ENCODE measurements at places on chromosomes 6 and 20.

- no peak for DNase-seq
These were observed 45.1 kb downstream of the TRERF1 start for GRCh38 chr6:42406306-42407280.

GRCh38 chr20:63811491-63811875, 19.6 kb downstream of the ZBTB46 start:
- no peak for DNase-seq

DNA sequence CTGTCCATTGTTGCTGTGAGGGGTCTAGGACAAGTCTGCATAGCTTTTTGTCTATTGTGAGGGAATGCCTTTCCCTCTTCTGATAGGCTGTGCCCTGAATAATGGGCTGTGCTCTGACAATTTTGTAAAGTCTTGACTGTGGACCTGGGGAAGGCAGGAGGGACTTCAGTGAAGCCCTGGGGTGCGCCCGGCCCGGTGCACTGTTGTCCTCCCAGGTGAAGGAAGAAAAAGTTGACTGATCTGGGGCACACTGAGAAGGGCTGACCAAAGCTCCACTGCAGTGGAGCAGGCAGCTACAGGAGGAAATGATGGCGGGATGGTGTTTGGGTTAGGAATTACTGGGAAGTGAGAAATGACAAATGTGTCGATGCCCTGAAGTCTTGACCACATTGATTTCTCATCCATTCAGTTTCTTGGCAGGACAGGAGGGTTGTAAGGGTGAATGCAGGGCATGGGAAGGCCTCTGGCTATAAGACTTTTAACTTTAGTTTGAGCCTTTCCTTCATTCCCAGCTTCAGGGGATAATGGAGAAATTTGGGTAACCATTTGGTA, 224.0 kb upstream of the CST7 start:
- no peak for DNase-seq

DNA sequence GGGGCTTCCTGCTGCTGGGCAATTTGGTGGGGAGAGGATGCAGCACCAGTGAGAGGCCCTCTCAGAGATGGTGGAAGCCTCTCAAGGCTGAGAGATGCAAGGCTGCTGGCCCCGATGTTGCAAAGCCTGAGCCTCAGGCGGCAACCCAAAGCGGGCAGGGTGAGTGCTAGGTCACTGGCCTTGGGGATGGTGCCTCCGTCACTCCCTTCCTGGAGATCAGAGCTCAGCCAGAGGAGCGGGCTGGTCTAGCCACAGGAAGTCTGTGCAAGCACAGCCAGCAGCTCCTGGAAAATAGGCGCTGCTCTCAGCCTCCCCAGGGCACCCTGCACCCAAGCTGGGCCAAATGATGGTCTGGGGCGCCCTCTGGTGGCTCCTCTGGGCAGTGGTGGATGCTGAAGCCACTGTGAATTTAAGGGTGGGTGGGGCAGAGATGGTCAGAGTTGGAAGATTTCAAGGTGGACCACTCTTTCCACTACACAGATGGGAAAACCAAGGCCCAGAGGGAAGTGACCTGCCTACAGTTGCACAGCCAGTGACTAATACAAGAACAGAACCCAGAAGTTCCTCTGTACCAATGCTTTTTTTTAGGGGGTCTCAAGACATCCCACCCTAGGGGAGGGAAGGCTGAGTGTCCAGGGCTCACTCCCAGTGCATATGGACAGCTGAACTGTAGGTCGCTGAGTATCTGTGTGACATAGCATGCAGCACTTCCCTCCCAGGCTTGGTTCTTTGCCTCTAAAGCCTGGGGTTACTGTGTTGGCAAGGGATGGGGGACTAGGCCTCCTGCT, 20.8 kb downstream of the C20orf203 start:
- DNase-seq = peak; percentile 89

- DNase-seq = no peak
These were observed 74.0 kb upstream of the GLP1R start for GRCh38 chr6:38974389-38975151.

- no peak for DNase-seq
These were observed 254.8 kb downstream of the CDC5L start for GRCh38 chr6:44642349-44642748.

DNA sequence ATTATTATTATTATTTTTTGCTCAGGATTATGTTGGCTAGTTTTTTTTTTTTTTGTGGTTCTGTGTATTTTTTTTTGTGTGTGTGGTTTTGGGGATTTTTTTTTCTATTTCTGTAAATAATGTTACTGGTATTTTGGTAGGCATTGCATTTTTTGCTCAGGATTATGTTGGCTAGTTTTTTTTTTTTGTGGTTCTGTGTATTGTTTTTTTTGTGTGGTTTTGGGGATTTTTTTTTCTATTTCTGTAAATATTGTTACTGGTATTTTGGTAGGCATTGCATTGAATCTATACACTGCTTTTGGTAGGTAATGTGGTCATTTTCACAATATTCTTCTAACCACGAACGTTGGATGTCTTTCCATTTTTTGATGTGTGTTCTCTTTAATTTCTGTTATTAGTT, 17.4 kb downstream of the PHF3 start:
- no peak for DNase-seq

DNA sequence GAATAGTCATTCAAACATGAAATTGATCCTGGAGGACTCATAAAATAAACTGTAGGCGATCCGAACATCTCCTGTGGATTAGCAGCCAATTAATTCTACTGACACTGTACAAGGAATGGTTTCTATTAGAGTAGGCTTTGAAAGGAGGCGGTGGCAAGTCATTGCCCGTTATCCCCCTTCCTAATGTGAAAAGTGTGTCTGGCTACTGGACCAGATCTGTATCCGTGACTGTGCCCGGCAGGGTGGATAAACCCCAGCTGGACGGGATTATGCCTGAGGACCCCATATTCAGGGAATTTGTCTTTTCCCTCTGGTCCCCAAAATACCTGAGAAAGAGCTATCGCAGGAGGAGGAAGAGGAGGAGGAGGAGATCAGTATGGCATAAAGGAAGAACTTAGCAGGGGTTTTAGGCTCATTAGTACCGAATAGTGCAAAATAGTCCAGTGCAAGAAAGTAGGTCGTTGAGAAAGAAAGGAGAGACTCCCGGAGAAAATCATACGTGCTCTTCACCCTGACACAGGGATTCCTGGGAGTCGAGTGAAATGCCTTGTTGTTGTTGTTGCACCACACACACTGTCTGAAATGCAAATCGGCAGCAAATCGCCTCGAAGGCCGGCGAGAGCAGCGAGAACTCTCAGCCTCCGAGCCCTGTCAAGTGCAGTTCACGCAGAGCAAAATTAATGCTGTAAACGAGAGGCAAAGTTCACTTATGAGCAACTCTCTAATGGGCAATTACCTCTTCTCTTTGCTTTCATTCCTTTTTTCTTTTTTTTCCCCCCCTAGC, 178.9 kb upstream of the ARID1B start:
- no peak for DNase-seq

DNA sequence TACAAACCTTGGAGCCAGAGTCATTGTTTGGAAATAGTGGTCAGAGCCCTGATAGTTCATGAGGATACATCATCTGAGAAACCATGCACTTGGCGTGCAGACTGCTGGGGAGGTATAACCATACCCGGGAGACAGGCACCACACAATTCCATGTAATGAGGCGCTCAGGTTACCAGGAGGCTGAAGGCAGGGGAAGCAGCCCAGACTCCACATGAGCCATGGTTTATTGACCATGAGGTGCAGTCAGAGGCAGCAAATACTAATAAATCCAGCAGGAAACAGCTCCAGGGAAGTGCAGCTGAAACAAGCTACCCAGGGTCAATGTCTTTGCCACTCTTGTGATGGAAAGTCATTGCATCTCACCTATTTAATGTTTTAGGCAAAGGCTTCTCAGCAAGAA, 156.0 kb downstream of the TBC1D7 start:
- no peak for DNase-seq

GRCh38 chr6:44172731-44173500, 14.3 kb downstream of the CAPN11 start:
- peak; percentile 74 for DNase-seq

DNA sequence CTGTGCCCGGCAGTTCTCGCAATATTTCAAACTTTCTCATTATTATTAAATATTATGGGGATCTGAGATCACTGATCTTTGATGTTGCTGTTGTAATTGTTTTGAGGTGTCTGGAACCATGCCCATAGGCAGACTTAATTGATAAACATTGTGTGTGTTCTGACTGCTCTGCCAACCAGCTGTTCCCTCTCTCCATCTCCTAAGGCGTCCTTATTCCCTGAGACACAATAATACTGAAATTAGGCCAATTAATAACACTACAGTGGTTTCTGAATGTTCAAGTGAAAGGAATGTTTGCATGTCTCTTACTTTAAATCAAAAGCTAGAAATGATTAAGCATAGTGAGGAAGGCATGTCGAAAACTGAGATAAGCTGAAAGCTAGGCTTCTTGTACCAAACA, 7.6 kb downstream of the MAPK14 start:
- DNase-seq = no peak

GRCh38 chr6:166751051-166751595, 124.1 kb upstream of the RPS6KA2 start:
- DNase-seq = no peak

GRCh38 chr6:37866590-37867507, 47.3 kb downstream of the ZFAND3 start:
- DNase-seq = no peak

- DNase-seq = no peak
These were observed 34.8 kb downstream of the C6orf118 start for GRCh38 chr6:165274611-165275010.

- DNase-seq = no peak
These were observed 2.5 kb upstream of the SRC start for GRCh38 chr20:37343212-37343993.

DNA sequence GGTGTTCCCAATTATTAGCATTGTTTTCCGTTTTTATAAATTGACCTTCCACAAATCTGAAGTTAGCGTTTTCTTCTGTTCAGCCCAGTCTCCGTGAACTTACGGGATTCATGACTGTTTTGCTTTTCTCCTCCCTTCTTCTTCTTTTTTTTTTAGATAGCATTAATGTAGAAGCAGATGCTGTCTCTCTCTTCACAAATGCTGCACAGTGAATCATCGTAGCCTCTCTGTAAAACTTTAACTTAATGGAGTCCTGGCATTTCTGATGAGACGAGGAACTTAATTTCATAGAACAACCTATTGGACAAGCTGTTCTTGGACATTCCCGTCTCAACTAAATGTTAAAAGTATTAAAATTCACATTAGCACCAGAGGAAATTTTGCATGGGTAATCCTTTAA, 138.0 kb upstream of the EEF1E1 start:
- no peak for DNase-seq

- no peak for DNase-seq
These were observed 216.2 kb upstream of the PRSS16 start for GRCh38 chr6:27031302-27031701.

GRCh38 chr20:44430270-44431065, 45.2 kb upstream of the TTPAL start:
- DNase-seq = no peak

DNA sequence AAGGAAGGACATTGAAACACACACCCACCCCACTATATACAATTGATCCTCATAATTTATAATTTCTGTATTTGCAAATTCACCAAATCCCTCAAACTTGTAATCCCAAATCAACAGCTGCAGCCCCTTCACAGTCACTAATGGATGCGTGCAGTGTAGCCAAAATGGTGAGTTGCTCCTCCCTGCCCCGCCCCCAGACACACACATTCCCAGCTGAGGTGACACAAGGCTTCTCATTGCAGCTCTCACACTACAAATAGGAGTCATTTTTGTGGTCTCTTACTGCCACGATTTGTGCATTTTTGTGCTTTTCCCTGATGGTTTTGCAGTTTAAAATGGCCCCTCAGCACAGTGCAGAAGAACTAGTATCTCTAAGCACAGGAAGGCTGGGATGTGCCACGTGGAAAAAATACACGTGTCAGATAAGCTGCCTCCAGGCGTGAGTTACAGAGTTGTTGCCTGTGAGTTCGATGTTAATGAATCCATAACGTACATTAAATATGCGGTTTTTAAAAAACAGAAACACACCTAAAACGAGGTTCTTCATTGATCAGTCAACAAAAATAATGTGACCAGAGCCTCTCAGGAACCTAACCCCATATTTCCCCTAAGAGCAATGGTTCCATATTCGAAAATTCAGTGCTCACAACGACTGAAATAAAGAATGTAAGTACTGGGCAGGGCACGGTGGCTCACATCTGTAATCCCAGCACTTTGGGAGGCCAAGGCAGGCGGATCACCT, 8.2 kb downstream of the ATP9A start:
- DNase-seq = no peak

- DNase-seq = no peak
These were observed 97.9 kb downstream of the ANKRD60 start for GRCh38 chr20:58130581-58130980.

GRCh38 chr6:3209114-3210023, 18.1 kb downstream of the TUBB2B start:
- DNase-seq = peak; percentile 35

DNA sequence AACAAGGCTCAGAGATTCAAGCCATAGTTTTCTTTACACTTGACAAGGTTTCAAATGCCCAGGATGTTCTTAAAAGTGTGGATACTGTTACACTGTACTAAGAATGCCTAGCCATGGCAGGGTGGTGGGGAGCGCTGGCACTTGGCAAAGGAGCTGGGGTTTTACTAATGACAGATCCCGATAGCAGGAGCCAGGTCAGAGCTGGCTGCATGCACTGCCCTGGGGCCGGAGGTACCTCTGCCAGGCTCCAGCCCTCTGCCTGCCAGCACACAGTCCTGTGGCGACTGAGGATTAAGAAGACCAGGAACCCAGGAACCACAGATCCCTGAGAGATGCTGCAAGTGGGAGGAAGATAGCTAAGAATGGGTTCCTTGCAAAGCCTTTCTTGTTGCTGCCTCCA, 260.3 kb downstream of the ALDH8A1 start:
- DNase-seq = no peak

DNA sequence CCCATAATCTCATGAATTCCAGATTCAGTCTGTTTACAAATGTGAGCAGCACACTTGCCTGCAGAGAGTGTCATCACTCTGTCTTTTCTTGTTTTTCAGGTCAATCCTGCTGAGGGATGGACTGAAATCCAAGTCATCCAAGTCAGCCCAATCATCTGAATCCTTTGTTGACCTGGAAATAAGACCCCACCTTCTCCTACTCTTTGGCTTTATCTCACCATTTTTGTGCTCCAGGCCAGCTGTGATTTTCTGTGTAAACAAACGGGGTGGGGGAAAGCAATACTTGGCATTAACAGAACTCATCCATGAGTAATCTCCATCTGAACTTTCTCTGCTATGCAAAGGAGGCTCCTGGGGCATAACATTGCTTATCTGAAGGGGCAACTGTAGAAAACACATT, 16.9 kb upstream of the GSTA4 start:
- no peak for DNase-seq

DNA sequence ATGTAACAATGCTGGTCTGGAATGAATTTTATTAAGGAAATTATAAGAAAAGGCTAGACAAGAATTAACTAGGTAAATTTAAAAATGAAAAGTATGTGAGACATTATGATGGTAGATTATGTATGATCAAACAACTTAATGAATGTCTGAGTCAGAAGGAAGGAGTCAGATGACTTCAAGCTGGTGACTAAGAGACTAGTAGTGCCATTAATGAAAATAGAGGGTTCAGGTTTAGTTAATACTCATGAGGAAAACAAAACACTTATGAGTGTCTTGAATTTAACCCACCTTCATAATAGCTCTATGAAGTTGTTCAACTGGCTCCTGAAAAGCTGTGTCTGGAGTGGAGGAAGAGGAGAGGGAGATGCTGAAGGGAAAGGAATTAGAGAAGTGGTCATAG, 256.3 kb downstream of the ADGRB3 start:
- no peak for DNase-seq

GRCh38 chr6:136173519-136174507, 76.3 kb downstream of the MTFR2 start:
- no peak for DNase-seq

All from activated CD4-positive, alpha-beta T cell treated with anti-CD3 and anti-CD28 coated beads, Interleukin-2, amount 50 U/mL, for 4 hours (primary cell).